ENCODE measurements at places on chromosomes 6 and 20. TPM values are rescaled to one million over a fixed set of nuclear protein-coding genes. Genes with fewer than 3 reads are reported as not detected.

GRCh38 chr6:165852676-165853075 lies 189.6 kb upstream of the PDE10A start:
- no peak for DNase-seq

OR2H1 gene
- total RNA-seq: under 0.01 TPM

DNA sequence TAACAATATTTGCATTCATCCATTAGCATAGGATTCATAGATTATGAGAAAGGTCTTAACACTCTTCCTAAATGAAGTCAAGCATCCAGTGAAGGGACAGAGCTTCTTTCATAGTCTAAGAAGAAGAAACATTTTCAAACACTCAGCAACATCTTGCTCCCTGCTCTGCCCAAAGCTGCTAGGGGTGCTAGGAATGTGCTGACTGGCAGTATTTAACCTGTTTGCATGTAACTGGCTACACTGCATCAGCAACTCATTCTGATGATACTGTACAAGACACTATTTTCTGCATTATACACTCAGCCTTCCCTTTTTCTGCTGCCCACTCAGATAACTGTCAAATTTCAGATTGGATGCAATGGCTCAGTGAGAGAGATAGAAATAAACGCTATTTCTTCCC lies 495.1 kb upstream of the ARID1B start:
- DNase-seq: no peak

- no peak for DNase-seq
Observed at GRCh38 chr6:147194652-147195411, 9.4 kb upstream of the STXBP5 start.

- DNase-seq: no peak
Observed at GRCh38 chr6:70616728-70617260, 50.1 kb downstream of the SDHAF4 start.

ZBTB46 gene
- 22.4 TPM for total RNA-seq

UNC5CL gene
- under 0.01 TPM for total RNA-seq

ARMH2 gene
- not detected for total RNA-seq

IRF4 gene
- not detected for total RNA-seq

DNA sequence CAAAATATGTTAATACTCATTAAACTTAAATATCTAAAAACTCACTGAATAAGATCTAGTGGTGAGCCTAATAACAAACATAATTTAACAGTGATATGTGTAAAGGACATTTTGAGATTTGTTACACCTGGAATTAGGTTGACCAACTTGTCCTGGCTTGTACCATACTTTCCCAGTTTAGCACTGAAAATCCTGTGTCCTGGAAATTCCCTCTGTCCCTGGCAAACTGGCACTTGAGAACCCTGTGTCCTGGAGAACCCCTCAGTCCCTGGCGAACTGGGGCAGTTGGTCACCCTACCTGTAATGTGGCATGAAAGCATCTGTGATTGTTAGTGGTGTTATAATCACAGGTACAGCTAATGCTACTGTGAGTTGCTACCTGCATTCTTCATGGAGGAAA lies 6.9 kb upstream of the PRND start:
- no peak for DNase-seq

BTBD3 gene
- 52.2 TPM for total RNA-seq

DNA sequence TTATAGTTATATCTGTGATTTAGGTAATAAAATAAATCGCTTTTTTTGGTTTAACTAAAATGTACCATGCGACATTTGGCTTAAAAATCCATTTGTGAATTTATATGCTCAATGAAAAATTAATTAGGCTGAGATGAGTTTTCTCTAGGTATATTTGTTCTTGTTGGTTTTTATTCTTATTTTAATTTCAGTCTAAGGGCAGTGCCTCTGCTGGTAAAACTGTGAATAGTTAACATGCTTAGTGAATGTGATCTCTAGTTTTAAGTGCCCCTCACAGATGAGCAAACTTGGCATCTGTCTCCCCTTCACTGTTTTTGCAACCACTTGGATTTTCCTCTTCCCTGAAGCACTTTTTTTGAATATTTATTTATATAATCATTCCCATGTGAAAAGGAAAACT lies 822.7 kb downstream of the GRIK2 start:
- no peak for DNase-seq

SCUBE3 gene
- total RNA-seq: 1.6 TPM

DNA sequence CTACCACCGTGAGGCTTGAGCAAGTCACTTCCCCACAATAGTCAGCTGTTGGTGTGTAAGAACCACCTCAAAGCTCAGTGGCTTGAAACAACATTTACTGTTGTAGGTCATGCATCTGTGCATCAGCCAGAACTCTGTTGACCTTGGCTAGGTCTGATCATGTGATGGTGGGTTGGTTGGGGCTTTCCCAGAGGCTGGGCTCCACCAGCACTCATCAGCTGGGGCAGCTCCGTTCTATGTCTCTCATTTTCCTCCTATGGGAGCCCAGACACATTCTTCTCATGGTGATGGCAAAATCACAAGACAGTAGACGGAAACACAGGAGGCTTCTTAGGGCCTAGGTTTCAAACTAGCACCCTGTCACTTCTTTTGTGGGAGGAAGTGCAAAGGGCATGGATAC lies 42.8 kb upstream of the PSMF1 start:
- no peak for DNase-seq

GRCh38 chr20:63052571-63053431 lies 46.0 kb upstream of the BHLHE23 start:
- no peak for DNase-seq

DNA sequence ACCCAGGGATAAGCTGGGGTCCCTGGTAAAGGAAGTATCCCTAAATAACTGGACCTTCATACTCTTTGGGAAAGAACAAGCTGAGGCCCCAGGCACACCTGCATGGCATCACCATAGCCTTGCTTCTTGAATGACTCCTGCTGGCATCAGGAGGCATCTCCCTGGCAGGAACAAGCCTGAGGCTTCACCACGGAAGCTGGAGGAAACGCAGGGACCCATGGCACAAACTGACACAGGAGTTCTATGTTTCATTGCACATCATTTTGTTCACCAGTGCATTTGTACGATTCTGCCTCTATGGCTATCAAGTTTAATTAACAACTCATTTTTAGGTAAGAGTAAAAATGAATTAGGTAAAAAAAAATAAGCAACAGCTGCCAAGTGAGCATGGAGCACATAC lies 619 bp upstream of the PDE7B start:
- DNase-seq: no peak

GRM1 gene
- 14.3 TPM for total RNA-seq

DNA sequence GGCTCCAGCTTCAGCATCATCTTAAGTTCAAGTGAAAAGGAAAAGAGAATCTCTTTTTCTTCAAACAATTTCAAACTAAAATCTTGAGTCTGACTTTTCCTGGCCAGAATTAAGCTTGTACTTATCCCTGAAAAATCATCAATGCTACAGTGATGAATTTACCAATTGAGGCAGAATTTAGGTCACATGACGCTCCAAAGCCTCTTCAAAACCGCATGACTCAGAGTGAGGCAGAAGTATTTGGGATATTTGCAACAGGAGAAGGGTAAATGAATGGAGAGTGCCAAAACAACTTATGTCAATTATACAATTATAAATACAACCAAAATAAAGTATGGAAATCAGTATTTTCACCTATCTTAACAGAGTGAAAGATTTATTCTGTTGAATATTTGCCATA lies 515.5 kb downstream of the COL12A1 start:
- DNase-seq: no peak

GJA10 gene
- total RNA-seq: not detected

- no peak for DNase-seq
Observed at GRCh38 chr6:112680091-112680490, 333.0 kb downstream of the RFPL4B start.

COX4I2 gene
- 1.2 TPM for total RNA-seq

GRCh38 chr6:116396441-116396840 lies 25.7 kb downstream of the DSE start:
- DNase-seq: no peak

GRCh38 chr6:169955731-169956437 lies 204.5 kb downstream of the ERMARD start:
- DNase-seq: no peak

GRCh38 chr6:147677647-147678046 lies 169.2 kb downstream of the SAMD5 start:
- DNase-seq: no peak

DNA sequence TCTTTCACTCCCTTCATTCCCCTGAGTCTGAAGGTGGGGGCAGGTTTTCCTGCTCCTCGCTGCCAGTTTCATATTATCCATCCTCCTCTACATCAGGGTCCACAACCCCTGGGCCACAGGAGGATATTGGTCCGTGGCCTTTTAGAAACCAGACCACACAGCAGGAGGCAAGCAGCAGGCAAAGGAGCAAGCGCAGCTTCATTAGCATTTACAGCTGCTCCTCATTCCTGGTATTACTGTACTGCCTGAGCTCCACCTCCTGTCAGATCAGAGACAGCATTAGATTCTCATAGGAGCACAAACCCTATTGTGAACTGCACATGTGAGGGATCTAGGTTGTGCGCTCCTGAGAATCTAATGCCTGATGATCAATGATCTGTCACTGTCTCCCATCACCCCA lies 380.3 kb downstream of the ARHGAP18 start:
- no peak for DNase-seq

DNA sequence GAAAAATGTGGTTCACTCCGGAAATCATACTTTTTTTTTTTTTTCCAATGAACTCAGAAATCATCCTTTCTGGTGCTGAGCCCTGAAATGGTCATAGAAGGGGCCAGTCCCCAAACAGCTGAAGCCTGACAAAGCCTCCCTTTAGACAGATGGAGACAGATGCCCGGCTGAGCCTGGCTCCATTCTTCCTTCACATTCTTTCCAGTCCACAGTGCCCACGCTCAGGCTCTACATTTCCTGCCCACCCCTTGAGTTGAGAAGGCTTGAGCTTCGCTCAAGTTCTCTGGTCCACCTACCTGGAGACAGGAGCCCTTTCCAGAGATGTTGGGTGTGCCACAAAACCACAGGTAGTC lies 41.2 kb downstream of the KCNK5 start:
- DNase-seq: no peak

Measured in frontal cortex (tissue), 4 donors.